ENCODE measurements at places on chromosomes 5 and 9. TPM values are rescaled to one million over a fixed set of nuclear protein-coding genes. Genes with fewer than 3 reads are reported as not detected.

DNA sequence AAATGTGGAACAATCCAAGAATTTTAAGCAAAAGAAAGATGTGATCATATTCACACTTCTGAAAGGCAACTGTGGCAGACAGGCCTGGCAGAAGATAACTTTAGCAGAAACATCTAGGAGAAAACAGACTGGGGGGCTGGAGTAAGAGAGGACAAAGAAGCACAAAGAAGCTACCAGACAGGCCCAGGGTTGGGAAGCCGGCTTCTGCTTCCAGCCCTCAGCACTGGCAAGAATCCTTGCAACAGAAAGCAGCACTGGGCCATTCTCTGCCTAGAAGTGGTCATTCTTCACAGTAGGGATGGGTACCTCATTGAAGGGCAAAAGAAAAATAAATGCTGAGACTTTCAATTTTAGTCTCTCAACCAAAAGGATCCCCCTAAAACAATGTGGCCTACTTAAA, 49.6 kb downstream of the EFNA5 start:
- H3K36me3 ChIP-seq: no peaks in the 10 kb centered on the region
- H3K4me3 ChIP-seq: no peak overlapping the region
- peaks cover 9% of the 10 kb centered on the region for H3K27me3 ChIP-seq
- no peak for DNase-seq

- H3K36me3 ChIP-seq: no peaks in the 10 kb centered on the region
- H3K27ac ChIP-seq: no peak overlapping the region
- no peak for DNase-seq
These were observed 142.2 kb upstream of the ABCA1 start for GRCh38 chr9:105070176-105070575.

- H3K27ac ChIP-seq: no peak overlapping the region
- H3K4me3 ChIP-seq: no peak overlapping the region
- no peaks in the 10 kb centered on the region for H3K27me3 ChIP-seq
- no peaks in the 10 kb centered on the region for H3K4me1 ChIP-seq
These were observed 632.3 kb downstream of the TLE4 start for GRCh38 chr9:80204054-80204453.

DNA sequence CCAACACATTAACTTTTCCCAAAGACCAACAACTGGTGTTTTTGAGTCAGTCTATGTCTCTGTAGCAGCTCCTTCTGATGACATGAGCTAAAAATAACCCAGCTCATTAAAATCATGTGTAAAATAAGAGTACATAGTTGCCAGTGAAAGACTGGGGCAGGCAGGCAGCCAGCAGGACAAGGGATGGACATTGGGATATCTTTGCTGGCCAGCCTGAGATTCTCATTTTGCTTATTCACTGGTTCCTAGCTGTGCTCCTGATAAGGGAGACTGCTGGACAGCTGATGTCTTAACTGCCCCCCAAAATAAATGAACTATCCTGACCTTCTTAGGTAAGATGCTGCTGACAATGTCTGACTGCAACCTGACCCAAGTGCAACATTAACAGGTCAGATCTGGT, 33.9 kb downstream of the EPB41L4B start:
- DNase-seq: no peak
- peaks cover 2% of the 10 kb centered on the region for H3K27me3 ChIP-seq
- no peaks in the 10 kb centered on the region for H3K36me3 ChIP-seq
- no peak overlapping the region for H3K27ac ChIP-seq
- H3K4me3 ChIP-seq: no peak overlapping the region

- peaks cover 20% of the 10 kb centered on the region for H3K27me3 ChIP-seq
- H3K36me3 ChIP-seq: peaks cover 3% of the 10 kb centered on the region
- no peak overlapping the region for H3K27ac ChIP-seq
These were observed 63.0 kb downstream of the TSSK1B start for GRCh38 chr5:113371721-113372196.

- DNase-seq: no peak
- no peak overlapping the region for H3K4me3 ChIP-seq
- no peak overlapping the region for H3K27ac ChIP-seq
- no peaks in the 10 kb centered on the region for H3K36me3 ChIP-seq
These were observed 592.0 kb upstream of the WWC1 start for GRCh38 chr5:167699432-167699831.

- no peak overlapping the region for H3K4me3 ChIP-seq
- no peaks in the 10 kb centered on the region for H3K4me1 ChIP-seq
These were observed 9.1 kb downstream of the CATSPER3 start for GRCh38 chr5:134976841-134977240.

GRCh38 chr5:91361790-91362189, 21.3 kb downstream of the ARRDC3 start:
- H3K27ac ChIP-seq: no peak overlapping the region
- H3K36me3 ChIP-seq: peaks cover 24% of the 10 kb centered on the region
- no peak for DNase-seq
- peaks cover 19% of the 10 kb centered on the region for H3K4me1 ChIP-seq

Gene SLC45A2
- total RNA-seq: 0.21 TPM

Gene SLC27A4
- total RNA-seq: 19.3 TPM

Gene PRDM12
- total RNA-seq: 0.15 TPM

Gene RAPGEF1
- total RNA-seq: 215 TPM

Gene EXOSC2
- 81.3 TPM for total RNA-seq

Gene FOXD4L6
- total RNA-seq: not detected
